ENCODE measurements at places on chromosomes 5 and 9.

GRCh38 chr5:179168664-179169063, 108.5 kb downstream of the ZNF354C start:
- no peak for DNase-seq

DNA sequence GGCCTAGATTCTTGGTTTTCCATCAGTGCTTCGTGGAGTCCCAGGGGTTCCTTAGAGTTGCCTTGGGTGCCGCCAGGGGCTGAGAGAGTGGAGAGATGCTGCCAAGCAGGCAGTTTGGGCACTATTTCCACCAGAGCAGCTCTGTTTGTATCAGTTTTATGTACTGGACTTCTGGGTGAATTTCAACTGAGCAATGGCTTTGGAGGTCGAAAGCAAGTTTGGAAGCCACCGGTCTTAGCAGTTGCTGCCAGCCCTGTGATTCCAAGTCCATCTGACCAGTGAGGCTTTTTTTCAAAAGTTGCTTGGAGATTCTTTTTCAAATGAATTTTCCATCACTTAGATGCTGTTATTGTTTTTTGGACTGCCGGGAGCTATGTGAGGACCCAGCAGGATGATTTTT, 68.5 kb downstream of the ANGPTL2 start:
- DNase-seq, result no peak

DNA sequence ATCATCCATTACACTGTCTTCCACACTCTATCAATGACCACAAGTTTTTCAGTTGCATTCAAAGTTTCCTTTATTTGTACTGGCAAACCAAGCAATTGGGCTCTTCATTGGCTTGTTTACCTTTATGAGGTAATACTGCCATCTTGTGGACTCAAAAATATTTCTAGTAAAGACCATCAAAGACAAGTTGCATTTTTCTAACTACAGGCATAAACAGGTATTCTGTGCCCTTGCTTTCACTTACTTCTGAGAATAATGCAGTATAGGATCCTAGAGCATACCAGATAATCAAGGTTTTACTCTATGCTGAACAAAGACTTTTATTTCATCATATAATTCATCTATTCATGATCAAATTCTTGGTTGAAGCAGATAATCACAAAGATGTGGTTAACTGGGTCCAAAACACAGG, 173.7 kb upstream of the POU5F2 start:
- DNase-seq, result no peak

- no peak for DNase-seq
Measured at GRCh38 chr9:96172797-96173196, 129.2 kb downstream of the HSD17B3 start.

DNA sequence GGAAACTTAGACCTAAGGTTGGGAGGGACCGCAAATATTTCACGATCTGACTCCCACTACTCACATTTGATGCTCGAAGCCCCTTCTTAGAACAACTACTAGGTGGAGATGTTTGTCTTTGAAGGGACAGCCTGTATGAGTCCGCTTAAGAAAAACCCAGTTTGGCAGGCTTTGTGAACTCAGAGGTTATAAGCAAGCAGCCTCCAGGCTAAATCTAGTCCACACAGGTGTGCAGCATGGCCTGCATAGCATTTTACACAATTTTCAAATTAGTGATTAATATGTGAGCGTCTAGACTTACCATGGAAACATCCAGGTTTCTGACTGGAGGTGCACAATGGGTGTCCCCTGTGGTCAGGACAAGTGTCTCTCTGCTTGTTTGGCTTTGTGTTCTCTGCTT, 127.1 kb downstream of the KIF4B start:
- no peak for DNase-seq

GRCh38 chr5:143141652-143142051, 261.8 kb downstream of the NR3C1 start:
- no peak for DNase-seq

DNA sequence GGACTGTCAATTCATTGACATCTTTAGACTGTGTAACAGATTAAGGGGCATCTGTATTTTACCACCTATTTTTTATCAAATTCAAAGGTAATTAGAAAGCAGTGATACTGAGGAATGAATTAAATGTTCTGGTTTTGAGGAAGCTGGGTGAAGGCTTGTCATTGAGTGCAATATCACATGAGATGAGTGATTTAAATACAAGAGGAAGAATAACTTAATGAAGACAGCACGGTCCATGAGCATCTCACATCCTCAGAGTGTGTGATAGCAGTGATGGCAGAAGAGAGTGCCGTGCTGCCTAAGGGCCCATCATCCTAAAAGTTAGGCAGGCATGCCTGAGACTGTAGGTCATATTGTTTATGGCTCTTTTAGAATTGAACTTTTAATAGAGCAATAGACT, 263.3 kb downstream of the MAST4 start:
- DNase-seq, result no peak

DNA sequence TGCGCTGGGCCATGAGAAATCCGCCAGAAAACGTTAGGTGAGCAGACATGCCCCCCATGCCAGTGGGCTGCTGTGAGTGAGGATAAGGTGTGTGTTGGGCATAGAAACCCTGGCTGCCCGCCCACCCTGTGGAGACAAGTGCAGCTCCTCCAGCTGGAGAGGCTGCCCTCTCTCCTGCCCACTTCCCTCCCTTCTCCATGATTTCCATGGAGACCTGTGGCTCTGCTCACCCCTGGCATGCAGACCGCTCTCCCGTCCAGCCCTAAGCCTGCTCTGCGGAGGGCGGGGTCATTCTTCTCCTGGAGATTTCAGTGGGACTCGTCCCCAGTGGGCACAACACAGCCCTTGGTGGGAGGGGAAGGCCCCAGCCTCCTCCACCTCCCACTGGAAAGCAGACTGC, 133.0 kb upstream of the FAM120A start:
- DNase-seq, result no peak

GRCh38 chr9:126449725-126450667, 123.4 kb downstream of the MVB12B start:
- DNase-seq, result no peak

DNA sequence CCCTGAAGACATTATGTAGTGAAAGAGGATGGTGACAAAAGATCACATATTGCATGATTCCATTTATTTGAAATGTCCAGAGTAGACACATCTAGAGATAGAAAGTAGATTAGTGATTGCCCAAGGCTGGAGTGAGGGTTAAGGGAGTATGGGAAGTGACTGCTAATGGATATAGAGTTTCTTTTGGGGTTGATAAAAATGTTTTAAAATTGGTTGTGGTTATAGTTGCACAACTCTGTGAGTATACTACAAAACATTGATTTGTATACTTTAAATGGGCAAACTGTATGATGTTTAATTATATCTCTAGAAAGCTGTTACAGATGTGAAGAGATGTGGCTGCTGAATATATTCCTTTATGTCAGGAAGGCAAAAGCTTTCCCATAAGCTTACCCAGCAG, 202.8 kb downstream of the CCDC171 start:
- DNase-seq, result no peak

DNA sequence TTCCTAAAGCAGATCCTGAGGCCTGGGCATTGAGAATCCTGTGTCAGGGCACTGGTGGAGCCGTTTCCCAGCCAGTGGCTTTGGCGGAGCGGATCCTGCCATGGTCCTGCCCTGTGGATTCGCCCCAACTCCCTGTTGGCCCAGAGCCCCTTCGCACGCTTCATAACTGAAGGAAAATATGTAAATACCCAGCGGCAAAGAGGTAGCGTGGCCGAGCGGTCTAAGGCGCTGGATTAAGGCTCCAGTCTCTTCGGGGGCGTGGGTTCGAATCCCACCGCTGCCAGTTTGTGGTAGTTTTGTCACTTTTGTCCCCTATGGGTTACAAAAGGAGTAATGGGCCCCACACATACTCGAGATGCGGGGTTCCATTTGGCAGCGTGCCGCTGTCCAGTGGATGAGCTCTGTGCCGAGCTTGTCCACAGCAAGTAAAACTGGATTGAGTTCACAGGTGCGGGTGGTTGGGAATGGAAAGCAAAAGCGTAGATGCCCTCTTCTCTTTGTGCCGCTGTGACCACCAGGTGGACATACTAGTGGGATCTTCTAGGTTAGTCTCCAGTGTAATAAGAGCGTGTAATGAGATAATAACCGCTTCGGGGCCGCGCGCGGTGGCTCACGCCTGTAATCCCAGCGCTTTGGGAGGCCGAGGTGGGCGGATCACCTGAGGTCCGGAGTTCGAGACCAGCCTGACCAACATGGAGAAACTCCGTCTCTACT, 17.3 kb downstream of the TRIM7 start:
- no peak for DNase-seq

DNA sequence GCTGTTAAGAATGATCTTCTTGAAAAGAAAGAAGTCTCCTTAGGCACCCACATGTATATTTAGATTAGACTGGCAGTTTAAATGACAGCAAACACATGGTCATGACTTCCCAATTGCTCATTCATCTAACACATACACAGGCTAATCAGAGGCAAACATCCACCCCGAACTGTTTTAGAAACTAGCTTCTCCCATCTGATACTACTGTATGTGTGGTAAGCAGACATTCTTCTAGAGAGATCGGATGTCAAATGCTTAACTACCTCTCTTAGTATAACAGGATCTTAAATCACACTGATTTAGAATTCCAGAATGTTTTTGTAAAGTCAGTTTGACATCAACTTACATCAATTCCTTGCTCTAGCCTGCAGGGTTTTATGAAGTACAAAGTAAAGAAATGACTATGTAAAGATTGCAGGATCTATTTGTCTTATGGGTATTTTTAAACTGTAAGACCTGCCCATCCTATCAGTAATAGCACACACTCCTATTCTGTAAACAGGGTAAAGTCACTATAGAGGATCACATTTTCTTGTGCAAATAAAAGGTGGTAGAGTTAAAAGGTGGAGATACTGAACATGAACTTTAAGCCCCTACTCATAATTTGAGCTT, 239.7 kb downstream of the MLLT3 start:
- DNase-seq, result no peak

DNA sequence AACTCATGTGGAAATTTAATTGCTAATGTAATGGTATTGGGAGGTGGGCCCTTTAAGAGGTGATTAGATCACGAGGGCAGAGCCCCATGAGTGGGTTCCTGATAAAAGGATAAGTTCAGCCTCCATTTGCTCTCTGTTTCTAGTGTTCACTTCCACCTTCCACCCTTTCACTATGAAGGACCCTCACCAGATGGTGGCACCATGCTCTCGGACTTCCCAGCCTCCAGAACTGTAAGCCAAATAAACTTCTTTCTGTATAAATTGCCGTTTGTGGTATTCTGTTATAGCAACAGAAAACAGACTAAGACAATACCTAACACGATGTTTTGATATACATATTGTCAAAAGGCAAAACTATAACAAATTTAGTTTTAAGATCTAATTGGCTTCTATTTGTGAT, 166.2 kb downstream of the DEPDC1B start:
- DNase-seq, result no peak

DNA sequence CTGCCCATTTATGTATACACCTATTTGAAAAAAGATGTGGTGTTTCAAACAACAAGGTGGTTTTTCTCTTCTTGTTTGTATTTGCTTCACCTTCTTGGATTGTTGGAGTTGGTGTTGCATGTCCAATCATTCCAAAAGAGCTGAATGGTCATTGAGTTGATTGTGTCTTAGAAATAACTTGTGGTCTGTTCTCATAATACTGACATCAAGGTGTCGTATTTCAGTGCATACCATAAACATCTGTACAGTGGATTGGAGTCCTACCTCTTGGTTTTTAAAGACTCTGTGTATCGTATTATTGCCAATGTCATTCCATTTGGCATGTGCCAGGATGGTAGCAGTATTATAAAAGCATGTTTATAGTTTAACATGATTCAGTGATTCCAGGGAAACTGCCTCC, 73.2 kb downstream of the TRIO start:
- no peak for DNase-seq

- DNase-seq, result no peak
Measured at GRCh38 chr5:78699552-78700153, 51.1 kb upstream of the LHFPL2 start.

DNA sequence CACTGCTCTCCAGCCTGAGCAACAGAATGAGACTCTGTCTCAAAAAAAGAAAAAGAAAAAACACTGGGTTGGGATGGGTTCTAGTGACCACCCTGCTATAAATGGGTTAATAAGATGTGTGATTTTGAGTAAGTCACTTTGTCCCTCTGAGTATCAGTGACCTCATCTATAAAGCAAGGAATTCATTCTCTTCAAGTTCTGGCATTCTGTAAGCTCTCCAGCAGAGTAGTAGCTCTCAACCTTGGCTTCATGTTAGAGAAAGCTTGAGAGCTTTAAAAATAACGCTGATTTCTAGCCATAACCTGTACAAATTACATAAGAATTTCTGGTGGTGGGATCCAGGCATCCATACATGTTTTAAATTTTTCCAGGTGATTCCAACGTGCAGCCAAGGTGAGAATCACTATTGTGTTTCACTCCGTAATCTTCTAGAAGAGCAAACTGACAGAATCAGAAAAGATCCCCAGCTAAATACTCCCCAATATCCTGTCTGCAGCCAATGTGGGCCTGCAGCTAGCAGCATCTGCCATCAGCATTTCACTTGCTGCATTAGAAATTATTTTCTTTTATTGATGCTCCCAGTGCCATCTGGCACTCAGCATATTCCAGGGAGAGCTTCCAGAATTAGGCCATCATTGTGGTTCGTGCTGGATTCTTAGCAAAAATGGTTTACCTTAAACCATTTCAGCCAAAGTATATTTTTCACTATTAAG, 109.4 kb downstream of the FEM1C start:
- DNase-seq, result no peak

- DNase-seq, result no peak
Measured at GRCh38 chr9:4861736-4862451, 69.2 kb downstream of the RCL1 start.

DNA sequence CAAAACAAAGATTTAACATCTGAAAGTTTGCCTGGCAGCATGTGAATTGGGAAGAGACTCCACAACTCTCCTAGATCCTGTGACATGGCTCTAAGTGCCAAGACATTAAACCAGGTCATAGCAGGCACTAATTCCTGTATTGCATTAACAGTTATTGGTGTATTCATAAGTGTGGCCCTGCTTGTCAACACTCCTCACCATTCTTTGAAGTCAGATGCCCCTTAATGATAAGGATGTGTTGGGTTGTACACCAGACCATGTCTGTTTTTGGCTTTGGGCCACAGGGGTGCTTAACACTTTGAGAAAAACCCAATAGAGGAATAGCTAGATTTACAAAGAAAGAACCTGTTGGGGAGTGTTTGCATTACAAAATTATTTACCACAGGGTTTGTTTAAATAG, 43.4 kb upstream of the PDE8B start:
- no peak for DNase-seq

GRCh38 chr9:647522-647921, 194.0 kb upstream of the DMRT1 start:
- no peak for DNase-seq

DNA sequence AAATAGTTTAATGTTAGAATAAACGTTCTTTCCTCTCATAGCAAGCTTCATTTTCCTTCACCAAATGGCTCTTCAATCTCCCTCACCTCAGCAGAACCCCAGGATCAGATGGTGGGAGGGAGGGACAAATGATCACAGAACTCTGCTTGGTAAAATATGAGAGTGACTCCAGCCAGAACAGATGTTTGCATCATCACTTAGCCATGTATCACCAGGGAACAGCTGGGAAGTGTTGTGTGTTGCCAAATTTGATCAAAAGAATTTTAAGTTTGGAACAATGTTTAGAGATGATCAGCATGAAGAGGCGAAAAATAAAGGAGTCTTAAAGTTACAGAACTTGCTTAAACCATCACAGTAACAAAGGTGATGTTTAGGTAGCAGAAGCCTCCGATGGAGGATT, 115.7 kb downstream of the FRMD3 start:
- no peak for DNase-seq

- no peak for DNase-seq
Measured at GRCh38 chr9:120926397-120926928, at the start of gene TRAF1. TRAF1 (minus strand) TSS chr9:120926796; CDS start chr9:120926075, 721 bp downstream.

- no peak for DNase-seq
Measured at GRCh38 chr5:69167929-69168328, 979 bp downstream of the CCNB1 start.

Measured in activated naive CD8-positive, alpha-beta T cell treated with anti-CD3 and anti-CD28 coated beads, Interleukin-2, amount 50 U/mL, for 16 hours (primary cell).